ENCODE measurements at places on chromosomes 4 and X. TPM values are rescaled to one million over a fixed set of nuclear protein-coding genes. Genes with fewer than 3 reads are reported as not detected.

GPR119 gene
- not detected for total RNA-seq

SLC6A14 gene
- total RNA-seq: not detected

RAB33A gene
- total RNA-seq: not detected

DNA sequence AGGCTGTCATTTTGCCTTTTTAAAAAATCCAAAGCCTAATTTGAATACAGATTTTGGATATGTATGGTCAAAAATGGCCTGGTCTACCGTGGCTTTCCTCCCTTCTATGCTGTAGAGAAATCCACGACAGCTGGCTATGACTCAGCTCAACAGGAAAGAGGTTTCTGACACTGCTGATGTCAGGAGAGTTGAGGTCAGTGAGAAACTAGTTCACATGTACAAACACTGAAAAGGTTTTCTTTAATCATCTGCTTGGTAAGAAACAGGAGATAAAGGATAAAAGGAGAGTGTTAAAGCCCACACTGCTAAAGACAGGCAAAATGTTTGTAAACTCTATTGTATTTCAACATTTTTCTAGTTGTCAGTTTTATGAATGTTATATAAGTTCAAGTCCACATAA lies 113.9 kb downstream of the NYX start:
- no peak for DNase-seq

DNA sequence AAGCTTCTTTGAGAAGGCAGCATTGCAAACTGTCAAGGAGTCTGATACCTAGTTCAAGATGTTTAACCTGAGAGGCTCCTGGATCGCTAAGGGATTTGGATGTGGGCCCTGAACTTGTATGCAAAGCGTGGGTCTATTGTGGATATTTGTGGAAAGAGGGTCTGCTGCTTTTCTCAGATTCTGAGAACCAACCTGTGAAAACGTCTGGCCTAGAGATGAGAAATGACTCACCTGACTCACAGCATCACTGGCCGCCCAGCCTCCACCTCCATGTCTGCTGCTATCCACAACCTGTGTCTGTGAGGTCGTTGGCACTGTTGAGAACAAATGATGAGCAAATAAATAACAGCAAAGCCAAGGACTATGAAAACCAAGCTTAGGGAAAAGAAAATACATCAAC lies 33.3 kb upstream of the PROM1 start:
- DNase-seq: no peak

GRCh38 chrX:41716767-41717473 lies 7.1 kb upstream of the GPR82 start:
- no peak for DNase-seq

DNA sequence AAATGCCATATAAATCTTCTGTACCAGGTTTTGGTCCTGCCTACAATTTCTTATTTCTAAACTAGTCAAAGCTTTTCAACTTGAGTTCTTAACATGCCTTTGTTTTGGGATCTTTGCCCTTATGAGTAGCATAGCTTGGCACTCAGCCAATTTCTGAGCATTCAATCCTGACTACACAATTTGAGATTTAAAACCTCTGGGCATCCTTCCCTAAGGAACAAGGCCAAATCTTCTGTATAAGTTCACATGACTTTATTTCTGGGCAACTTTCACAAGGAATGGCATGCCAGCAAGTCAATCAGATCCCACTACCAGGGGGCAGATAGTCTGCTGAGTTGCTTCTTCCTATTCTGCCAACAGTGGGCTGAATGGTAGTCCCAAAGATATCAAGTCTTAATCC lies 254.2 kb downstream of the ADAMTS3 start:
- peak; percentile 20 for DNase-seq

- no peak for DNase-seq
Measured at GRCh38 chr4:1682860-1683259, 1.3 kb downstream of the FAM53A start.

DNA sequence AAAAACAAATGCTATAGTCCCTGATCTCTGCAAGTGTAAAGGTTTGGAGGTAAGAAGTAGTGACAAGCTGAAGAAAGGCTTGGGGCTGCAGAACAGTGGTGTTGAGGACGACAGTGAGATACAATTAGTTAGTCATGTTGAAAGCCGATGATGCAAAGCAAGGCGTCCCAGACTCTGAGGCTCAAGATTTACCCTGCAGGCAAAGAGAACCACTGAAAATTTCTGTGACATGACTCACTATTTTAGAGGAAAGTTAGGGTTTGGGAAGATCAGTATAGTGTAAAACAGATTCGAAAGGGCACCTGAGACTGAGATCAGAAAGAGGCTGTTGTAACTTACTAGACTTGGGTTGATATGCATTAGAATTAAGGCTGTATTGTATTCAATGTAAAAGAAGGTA lies 281.3 kb upstream of the FTHL17 start:
- DNase-seq: no peak

DNA sequence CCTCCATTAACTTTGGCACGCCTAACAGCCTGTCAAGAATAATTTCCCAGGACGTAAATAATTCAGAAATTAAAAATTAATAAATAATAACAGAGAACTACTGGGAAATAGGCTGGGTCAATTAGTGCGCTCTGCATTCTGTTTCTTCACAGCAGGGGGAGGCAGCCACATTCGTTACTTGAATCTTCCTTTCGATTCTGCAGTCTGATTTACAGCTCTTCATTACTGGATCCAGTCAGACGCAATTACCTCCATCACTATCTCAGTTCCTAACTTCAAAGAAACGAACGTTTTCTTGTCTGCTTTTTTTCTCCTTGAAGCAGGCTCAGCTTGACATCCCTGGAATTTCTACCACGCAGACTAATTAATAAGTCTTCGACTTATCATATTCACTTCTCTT lies 9.0 kb upstream of the RPL34 start:
- no peak for DNase-seq

- peak; percentile 35 for DNase-seq
Measured at GRCh38 chrX:8868906-8869305, 67.7 kb upstream of the FAM9A start.

DNA sequence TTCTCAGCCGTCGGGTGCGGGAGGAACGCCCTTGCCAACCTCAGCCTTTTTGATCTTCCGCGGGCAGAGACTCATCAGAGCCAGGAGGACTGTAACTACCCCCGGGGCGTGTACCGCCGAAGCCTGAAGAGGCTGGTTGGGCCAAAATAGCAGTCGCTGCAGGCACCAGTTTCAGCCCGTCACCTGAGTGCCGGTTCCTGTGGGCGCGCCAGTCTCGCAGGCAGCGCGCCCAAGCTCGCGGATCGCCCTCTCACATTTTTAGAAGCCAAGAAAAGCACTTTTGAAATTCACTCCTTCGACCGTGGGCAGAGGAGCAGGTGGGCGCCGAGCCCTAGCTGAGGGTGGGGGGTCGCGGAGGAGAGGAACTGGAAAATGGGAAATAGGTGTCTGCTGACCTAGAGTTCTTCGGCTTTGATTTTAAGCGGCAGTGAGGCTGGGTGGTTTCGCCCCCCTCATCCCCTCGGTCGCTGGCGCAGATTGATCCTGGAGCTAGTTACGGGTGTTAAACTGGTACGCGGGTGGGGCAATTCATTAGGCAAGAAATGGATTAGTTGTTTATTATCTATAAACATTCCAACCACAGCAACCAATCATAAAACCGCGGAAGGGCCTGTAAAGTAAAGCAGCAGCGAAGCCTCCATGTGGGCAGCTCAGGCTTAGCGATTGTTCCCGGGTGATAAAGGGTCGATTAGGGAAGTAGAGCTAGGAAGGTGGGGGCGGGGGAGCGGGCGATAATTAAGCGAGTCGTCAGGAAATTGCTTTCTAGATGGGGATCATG lies 69.2 kb downstream of the FBXO8 start:
- DNase-seq: no peak

GRCh38 chrX:123849096-123849495 lies 10.8 kb upstream of the XIAP start:
- no peak for DNase-seq

GRCh38 chr4:147182041-147182440 lies 236.4 kb upstream of the TTC29 start:
- no peak for DNase-seq

DNA sequence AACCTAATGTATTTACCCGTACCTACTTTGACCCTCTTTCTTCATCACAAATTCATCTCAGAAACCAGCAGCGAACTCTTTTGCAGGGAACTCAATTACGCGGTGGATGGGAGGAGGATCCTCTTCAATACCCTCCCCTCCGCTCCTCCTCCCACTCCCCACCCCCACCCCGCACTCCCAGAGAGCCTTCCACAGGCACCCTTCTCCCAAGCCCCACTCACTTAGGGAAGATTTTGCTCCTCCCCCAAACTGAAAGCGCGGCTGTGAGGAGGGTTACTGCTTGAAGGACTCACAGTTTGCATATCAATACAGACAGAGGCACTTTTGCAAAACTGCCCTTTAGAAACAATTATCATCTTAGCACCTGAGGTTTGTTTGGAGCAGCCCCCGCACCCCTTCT lies 960 bp upstream of the IL1RAPL1 start:
- DNase-seq: peak; percentile 55

DNA sequence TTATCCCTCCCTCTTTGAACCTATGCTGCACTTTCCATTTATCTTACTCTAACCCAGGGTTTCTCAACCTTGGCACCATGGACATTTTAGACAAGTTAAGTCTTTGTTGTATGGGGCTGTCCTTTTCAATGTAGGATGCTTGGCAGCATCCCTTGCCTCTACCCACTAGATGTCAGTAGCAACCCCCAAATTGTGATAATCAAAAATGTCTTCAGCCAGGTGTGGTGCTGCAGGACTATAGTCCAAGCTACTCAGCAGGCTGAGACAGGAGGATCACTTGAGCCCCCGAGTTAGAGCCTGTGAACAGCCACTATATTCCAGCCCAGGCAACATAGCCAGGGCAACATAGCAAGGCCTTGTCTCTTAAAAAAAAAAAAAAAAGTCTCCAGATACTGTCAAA lies 7.0 kb downstream of the LRCH2 start:
- DNase-seq: peak; percentile 61

Data from G401 (cell line).